Activated CD4-positive, alpha-beta T cell treated with anti-CD3 and anti-CD28 coated beads for 36 hours (primary cell): ENCODE measurements at places on chromosomes 12 and 14.
A peak's percentile ranks its signal among the peaks of the same experiment; 100 is the strongest.

DNA sequence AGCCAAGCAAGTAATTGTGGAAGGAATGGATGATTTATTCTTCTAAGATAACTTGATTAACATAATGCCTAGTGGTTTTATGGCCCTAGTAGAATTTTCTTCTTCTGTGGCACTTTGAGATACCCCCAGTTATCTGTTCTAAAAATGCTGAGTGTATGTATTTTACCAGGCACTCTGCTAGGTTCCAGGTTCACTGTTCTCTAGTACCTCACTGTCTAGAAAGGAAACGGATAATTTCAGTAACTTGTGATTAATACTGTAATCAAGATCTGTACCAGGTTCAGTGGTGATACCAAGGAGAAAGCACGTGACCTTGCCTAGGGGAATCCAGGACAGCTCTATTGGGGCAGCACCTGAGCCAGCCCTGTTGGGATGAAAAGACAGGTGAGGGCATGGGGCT is 8.0 kb downstream of the ANO6 start:
- no peak overlapping the region for H3K27ac ChIP-seq
- H3K27me3 ChIP-seq = no peaks in the 10 kb centered on the region
- peaks cover 49% of the 10 kb centered on the region for H3K4me1 ChIP-seq
- peaks cover 19% of the 10 kb centered on the region for H3K36me3 ChIP-seq
- no peak for DNase-seq
- no peak overlapping the region for H3K4me3 ChIP-seq

DNA sequence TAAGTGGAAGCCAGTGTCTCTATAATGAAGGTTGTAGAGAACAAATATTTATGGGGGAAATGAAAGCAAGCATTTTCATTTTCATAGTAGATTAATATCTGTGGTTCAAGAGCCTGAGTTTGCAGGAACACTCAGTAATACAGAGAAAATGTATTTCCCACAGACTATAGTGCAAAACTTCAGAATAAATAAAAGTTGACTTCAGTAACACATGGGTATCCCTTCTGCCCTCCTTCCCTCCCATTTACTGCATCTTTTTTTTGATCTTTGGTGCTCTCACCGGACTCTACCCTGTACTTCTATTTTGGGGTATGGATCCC is 75.3 kb upstream of the AMN1 start:
- no peaks in the 10 kb centered on the region for H3K36me3 ChIP-seq
- peak overlapping the region; percentile 46 for H3K4me3 ChIP-seq
- peak overlapping the region; percentile 7 for H3K27ac ChIP-seq
- H3K4me1 ChIP-seq = peaks cover 44% of the 10 kb centered on the region
- DNase-seq = no peak
- H3K27me3 ChIP-seq = no peaks in the 10 kb centered on the region

DNA sequence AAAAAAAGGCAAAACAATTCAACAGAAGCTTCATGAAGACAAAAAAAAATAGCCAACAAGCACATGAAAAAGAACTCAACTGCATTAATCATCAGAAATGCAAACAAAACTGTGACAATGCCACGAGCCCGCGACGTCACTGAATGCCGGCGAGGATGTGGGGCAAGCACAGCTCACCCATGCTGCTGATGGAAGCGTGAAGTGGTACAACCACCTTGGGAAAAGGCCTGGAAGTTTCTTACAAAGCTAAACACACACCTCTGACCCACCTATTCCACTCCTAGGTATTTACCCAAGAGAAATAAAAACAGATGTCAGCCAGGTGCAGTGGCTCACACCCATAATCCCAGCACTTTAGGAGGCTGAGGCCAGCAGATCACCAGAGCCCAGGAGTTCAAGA is 10.5 kb downstream of the BTBD6 start:
- H3K27me3 ChIP-seq = no peaks in the 10 kb centered on the region
- no peak overlapping the region for H3K4me3 ChIP-seq
- H3K4me1 ChIP-seq = no peaks in the 10 kb centered on the region
- H3K27ac ChIP-seq = no peak overlapping the region

DNA sequence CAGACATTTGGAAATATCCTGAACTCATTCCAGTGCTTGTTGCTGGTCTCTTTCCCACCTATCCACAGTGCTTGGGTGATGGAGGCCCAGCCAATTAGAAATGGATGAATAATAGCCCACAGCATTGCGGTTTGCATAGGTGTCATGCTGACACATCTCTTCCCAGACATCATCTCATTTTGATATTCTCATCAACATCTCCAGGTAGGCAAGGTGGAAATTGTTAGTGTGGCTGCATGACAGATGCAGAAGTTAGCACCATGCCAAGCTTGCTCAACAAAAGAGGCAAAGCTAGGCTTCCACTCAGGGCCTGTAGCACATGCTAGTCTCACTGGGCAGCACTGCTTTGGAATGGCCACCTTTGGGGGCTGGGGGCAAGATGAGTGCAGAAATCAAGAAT is 1118.9 kb downstream of the VRK1 start:
- H3K27me3 ChIP-seq = peaks cover 2% of the 10 kb centered on the region
- H3K36me3 ChIP-seq = peaks cover 2% of the 10 kb centered on the region
- no peak overlapping the region for H3K4me3 ChIP-seq
